Motor neuron (in vitro differentiated cells): ENCODE measurements at places on chromosomes 13 and 19. TPM values are rescaled to one million over a fixed set of nuclear protein-coding genes. Genes with fewer than 3 reads are reported as not detected.

- ATAC-seq, result peak; percentile 26
These were observed 12.1 kb upstream of the MYCBP2 start for GRCh38 chr13:77338961-77339401.

The ZNF333 gene
- total RNA-seq, result 9.6 and 10.6 TPM in 2 replicates

DNA sequence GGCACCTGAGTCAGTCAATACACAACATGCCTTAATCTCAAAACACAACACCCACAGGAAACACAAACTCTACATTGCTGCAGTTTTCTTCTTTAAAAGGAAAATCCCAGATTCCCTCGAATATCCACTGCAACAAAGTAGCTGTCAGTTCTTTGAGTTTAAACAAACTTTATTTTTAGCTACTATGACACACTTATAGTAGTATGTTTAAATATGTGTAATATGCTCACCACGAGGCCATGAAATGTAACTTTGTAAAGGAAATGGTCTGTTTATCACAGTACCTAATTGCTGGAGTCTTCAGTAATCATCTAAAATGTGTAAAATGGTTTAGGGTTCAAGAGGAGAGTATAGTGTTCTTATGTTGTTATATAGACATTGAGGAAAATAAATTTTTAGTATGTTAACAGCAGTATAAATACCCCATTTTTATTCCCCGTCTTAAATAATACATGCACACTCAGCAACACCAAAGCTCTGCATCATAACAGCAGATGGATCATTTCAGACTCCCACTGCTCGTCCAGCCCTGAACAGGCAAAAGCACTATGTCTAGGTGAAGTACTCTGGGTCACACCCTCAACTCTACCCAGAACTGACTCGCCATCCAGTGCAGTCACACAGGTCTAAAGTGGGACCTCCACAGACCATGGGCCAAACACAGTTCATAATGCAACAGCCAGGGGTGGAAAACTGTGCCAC, 20.6 kb downstream of the TUBGCP3 start:
- no peak for ATAC-seq

GRCh38 chr13:21079761-21080592, 18.6 kb upstream of the LATS2 start:
- ATAC-seq, result no peak

DNA sequence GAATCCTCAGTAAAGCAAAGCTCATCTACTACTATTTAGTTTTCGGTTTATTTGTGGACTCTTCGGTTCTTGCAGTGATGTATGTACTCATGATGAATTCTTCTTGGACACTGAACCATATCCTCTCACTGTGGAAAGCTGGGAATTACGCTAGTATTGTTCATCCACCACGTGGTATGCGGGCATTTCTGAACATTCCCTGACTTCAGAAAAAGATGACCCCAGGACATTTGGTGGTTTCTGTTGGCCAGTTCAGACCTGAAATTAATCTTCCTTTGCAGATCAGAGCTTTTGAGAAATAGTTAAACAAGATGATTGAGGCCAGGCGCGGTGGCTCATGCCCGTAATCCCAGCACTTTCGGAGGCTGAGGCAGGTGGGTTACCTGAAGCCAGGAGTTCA, 25.3 kb upstream of the FBN3 start:
- ATAC-seq, result no peak

GRCh38 chr13:83498481-83499190, 383.6 kb downstream of the SLITRK1 start:
- no peak for ATAC-seq

GRCh38 chr19:329876-330275, 14.7 kb downstream of the MIER2 start:
- ATAC-seq, result no peak

The PPM1N gene
- total RNA-seq, result 1.4 and 1.8 TPM in 2 replicates

DNA sequence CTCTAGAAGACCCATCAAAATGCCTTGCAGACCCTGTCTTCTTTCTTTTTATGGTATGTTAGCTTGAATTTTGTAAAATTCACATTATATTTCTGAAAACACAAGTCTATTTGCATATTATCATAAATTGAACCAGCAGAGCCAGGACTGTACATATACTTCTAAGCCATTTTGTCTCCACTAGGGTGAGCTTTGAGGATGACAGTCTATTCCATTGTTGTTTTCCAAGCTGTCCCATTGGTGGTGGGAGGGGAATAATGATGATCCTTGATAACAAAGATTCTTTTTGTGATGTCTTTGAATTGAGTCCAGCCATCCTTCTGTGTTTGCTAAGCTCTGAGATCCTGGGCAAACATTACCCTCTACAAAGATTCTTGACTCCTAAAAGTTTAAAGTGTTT, 359.3 kb upstream of the PCDH20 start:
- no peak for ATAC-seq

DNA sequence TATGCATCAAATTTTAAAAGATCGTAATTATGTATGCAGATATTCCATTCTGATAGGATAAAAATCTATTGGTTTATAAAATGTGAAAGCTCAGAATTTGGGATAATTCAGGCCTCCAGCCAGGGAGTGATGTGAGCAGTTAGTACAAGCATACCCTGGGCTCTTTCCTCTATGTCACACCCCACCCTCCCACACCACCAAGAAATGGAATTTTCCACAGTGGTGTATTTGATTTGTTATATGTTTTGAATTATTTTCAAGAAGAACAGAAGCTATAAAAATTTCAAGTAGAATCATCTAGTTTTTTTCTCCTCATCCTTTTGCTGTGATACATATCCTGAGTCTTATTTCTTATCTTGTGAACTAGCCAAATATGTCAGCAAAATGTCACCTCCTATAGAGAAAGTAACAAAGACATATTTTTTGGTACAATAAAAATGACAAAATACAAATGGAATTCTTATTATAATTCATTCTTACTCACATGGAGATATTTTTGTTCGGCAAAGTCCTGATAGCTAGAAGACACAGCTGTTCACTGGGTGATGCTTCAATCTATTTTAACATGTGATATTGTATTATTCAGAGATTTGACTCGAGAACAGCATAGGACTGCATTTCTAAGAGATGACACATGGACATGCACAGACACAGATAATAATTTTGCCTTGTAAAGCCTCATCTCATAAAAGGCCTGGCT, 61.2 kb upstream of the FRY start:
- ATAC-seq, result peak; percentile 89

DNA sequence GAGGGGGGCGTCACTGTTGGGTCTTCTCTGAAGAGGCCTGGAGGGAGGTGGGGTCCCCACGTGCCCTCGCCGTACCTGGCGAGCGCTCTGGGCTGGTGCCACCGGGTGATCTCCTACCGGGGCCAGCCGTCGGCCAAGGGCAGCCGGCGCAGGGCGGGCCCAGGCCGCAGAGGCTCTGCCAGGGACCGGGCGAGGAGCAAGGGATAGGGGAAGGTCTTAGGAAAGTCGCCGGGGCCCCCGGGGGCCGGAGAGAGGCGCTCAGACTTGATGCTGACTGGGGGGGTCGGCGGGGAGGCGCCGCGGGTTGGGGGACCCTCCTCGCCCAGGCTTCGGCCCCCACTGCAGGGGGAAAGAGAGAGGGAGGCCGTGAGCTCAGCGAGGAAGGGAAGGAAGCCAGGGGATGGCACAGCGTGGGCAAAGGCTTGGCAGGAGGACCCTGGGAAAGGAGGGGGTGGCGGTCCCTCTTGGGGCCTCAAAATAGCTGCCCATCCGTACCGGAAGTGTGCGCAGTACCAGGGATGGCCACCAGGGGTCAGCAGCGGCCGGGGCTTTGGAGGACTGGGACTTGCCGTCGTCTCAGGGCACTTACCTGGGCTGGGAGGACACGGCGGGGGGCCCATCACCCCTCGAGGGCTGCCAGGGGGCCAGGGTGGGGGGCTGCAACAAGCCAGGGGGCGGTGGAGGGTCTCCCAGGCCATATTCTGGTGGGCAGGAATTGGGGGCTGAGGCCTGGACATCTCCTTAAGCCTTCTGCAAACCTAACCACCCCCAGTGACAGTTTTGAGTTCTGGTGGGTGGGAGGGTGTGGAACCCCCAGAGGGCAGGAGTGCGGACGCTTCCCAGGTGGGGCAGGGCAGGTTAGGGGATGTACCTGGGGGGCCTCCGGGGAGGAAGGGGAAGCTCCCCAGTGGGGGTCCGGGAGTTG, 7.7 kb upstream of the TMEM161A start:
- ATAC-seq, result peak; percentile 63

DNA sequence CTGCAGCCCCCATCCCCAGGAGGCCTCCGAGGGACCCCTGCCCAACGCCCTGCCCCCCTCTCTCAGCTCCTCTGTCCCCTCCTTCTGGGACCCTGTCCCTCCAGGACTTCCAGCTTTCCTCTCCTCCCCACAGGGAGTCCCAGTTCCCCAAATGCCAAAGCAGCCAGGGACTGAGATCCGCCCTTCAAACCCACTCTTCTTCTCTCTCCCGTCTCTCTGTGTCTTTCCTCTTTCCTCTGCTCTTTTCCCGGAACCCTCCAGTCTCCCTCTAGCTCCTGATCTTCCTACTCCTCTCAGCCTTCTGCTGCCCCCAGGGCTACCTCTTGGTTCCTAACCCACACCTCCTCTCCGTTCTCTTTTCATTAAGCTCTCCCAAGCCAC, 377 bp downstream of the CA11 start:
- ATAC-seq, result peak; percentile 10

The ZNF850 gene
- 2.4 and 2.6 TPM in 2 replicates for total RNA-seq

DNA sequence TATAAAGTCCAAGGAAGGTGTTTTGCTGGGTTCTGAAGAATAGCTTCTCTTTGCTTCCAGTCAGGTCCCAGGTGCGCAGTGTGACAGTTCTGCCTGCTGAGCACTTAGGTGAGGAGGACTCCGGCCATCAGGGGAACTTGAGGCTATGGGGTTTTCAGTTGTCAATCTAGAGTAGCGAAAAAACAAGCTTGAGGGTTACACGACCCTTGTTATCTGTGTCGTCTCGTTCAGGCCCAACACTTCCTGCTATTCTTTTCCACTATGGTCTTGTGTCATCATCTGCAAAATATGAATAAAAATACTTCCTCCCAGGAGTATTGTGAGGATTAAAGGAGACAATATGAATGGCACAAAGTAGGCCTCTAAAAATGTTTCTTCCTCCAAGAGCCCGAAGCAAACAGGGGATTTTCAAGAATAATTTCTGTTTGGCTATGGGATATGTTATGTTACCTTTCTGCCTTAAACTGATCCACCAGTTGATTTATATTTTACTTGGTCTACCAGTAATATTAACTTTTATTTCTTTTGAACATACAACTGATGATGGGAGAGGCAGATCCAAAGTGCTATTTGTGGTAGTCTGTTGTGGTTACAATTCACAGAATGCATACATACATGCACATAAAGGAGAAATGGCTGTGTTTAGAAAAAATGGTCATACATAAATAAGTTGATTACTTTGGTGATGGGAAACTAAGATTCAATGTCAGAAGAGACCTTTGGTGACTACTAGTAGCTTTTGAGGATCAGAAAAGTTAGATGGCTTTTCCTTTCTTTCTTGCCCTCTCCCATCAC, 40.5 kb upstream of the RCBTB2 start:
- peak; percentile 77 for ATAC-seq

The CD79A gene
- 0.41 TPM in 1 of 2 replicates, not detected in the other for total RNA-seq

DNA sequence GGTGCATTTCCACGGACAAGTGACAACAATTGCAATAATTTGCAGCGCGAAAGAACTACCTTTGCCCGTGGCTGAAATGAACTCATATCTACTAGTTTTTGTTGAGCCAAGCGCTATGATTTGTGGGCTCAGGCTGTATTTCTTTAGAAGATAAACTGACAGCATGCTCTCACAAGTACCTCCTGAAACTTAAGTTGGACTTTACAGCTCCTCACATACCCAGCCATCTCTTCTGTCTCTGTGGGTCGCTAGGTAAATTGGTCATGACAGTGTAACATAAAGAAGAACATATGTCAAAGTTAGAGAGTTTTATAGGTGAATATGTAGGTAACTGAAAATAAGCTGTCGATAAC, 839 bp downstream of the COG6 start:
- peak; percentile 7 for ATAC-seq

GRCh38 chr13:64234255-64234654, 2818.6 kb upstream of the PCDH20 start:
- ATAC-seq, result no peak

- no peak for ATAC-seq
These were observed 4.5 kb downstream of the TLE6 start for GRCh38 chr19:2981898-2982297.

- no peak for ATAC-seq
These were observed 81.1 kb upstream of the EDNRB start for GRCh38 chr13:77999746-78000145.

DNA sequence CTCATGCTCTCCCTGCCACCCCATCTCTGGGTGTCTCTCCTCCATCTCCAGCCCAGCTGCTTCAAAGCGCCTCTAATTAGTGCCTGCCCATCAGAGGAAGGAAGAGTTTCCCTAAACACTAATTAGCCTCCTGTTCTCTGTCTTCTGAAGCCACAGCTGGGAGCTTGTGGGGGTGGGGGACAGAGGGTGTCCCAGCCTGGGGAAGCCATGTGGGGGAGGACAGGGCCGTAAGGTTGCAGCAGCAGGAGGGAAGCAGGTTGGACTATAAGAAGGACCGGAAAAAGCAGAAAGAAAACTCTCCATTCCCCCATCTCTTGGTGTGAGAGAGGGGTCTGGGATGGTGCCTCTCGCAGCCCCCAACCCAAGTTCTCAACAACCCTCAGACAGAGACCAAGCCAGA, 26.2 kb downstream of the SLC8A2 start:
- ATAC-seq, result no peak

The BSG gene
- total RNA-seq, result 387 and 448 TPM in 2 replicates

- peak; percentile 18 for ATAC-seq
These were observed 16.8 kb downstream of the TEX29 start for GRCh38 chr13:111337206-111337605.

- no peak for ATAC-seq
These were observed 13.8 kb upstream of the OR10H1 start for GRCh38 chr19:15829306-15829698.

The CYP2A7 gene
- total RNA-seq, result 0.09 and 0.17 TPM in 2 replicates

GRCh38 chr13:98813993-98814392, 61.5 kb upstream of the SLC15A1 start:
- ATAC-seq, result no peak

DNA sequence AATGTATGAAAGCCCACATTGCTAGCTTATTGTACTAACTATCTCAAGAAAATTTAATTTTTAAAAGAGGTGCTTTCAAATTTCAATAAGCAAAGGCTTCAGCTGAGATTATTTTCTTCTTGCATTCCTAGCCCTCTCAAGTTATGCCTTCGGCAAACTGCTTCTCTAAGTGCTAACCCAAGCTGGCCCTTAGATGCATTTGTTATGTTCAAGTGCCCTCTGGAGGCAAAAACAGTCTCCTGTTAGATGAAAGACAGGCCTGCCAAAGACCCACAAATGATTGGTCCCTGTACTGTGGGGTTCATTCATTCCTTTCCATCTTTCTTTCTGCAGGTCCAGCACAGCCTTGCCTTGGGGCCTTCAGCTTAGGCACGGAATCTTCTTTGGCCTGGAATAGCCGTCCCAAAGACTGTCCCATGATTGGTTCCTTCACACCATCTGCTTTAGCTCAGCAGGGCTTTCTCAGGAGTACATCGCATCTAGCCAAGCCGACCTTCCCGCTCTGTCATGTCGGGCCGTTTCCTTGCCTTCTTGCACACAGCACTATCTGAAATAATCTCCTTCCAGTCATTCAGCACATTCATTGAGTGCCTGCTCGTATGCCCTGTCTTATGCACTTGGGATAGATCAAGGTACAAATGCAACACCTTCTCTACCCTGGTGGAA, 26.4 kb upstream of the TPTE2 start:
- peak; percentile 43 for ATAC-seq

The ZNF256 gene
- total RNA-seq, result 9.1 and 11.2 TPM in 2 replicates

- ATAC-seq, result no peak
These were observed 18.9 kb downstream of the CEACAM3 start for GRCh38 chr19:41815301-41815700.

The ATP12A gene
- total RNA-seq, result not detected in 2 replicates

The CBARP gene
- 9.1 and 13.0 TPM in 2 replicates for total RNA-seq

The LMTK3 gene
- 10.6 and 13.0 TPM in 2 replicates for total RNA-seq

The CASP14 gene
- total RNA-seq, result 0.23 and 0.38 TPM in 2 replicates

GRCh38 chr19:35986664-35987570, 8.1 kb upstream of the SDHAF1 start:
- ATAC-seq, result peak; percentile 89

The CD37 gene
- 2.8 and 3.1 TPM in 2 replicates for total RNA-seq

The LGI4 gene
- 1.5 and 1.9 TPM in 2 replicates for total RNA-seq

The C19orf73 gene
- total RNA-seq, result 4.8 and 5.1 TPM in 2 replicates
